ENCODE measurements at places on chromosomes 4 and X.
A peak's percentile ranks its signal among the peaks of the same experiment; 100 is the strongest.

GRCh38 chrX:149185087-149185486 lies 320.0 kb downstream of the IDS start:
- DNase-seq, result no peak

- DNase-seq, result no peak
Measured at GRCh38 chr4:52548818-52549570, 110.1 kb downstream of the USP46 start.

GRCh38 chr4:89411539-89412309 lies 104.1 kb upstream of the GPRIN3 start:
- peak; percentile 35 for DNase-seq

GRCh38 chr4:20248155-20248558 lies 3.5 kb upstream of the SLIT2 start:
- DNase-seq, result peak; percentile 26

GRCh38 chr4:128709268-128709667 lies 100.2 kb upstream of the JADE1 start:
- no peak for DNase-seq

GRCh38 chrX:154353172-154353843 lies 21.1 kb downstream of the FLNA start:
- no peak for DNase-seq

- DNase-seq, result no peak
Measured at GRCh38 chr4:119204916-119205315, 7.6 kb upstream of the USP53 start.

GRCh38 chr4:20178902-20179576 lies 72.7 kb upstream of the SLIT2 start:
- DNase-seq, result no peak
